Left ventricle myocardium inferior (tissue), 1 donor: ENCODE measurements at places on chromosomes 16 and 17. TPM values are rescaled to one million over a fixed set of nuclear protein-coding genes. Genes with fewer than 3 reads are reported as not detected.

The TLCD3A gene
- total RNA-seq = 1.5 TPM

The MYL4 gene
- total RNA-seq = 809 TPM

The ACBD4 gene
- 6.4 TPM for total RNA-seq

The MRM3 gene
- total RNA-seq = 18.7 TPM

DNA sequence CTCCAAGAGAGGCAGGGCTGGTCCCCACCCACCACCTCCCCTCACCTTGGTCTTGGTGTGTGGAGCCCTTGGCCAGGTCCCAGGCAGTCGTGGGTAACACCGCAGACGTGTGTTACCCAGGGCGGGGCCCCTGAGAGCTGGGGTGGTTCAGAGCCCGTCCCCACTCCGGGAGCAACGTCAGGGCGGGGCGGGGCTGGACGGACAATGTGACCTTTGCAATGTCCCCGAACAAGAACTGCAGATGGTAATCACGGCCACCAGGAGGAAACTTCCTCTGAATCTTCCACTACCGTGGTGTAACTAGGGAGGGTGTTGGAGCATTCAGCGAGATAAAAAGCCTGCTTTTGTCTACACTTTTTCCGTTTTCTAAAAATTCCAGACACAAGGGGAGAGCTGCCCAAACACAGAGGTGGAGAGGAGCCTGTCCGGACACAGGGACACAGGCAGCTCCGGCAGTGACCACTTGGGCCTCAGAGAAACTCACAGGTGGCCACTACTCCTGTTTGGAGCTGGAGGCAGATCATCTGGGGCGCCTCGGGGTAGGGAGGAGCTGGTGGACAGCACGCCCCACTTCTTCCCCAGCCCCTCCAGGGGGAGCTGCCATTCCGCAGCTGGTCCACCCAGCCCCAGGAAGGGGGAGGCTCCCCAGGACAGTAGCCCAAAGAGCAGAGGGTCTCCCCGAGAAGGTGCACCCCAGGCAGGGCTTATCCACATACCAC is 14.2 kb upstream of the SLC38A10 start:
- DNase-seq = peak; percentile 93

- DNase-seq = no peak
Observed at GRCh38 chr16:20749474-20749873, 7.9 kb upstream of the THUMPD1 start.

- no peak for DNase-seq
Observed at GRCh38 chr16:59210955-59211541, 476.9 kb upstream of the GOT2 start.

GRCh38 chr16:67841198-67841815 is 813 bp upstream of the THAP11 start:
- no peak for DNase-seq

DNA sequence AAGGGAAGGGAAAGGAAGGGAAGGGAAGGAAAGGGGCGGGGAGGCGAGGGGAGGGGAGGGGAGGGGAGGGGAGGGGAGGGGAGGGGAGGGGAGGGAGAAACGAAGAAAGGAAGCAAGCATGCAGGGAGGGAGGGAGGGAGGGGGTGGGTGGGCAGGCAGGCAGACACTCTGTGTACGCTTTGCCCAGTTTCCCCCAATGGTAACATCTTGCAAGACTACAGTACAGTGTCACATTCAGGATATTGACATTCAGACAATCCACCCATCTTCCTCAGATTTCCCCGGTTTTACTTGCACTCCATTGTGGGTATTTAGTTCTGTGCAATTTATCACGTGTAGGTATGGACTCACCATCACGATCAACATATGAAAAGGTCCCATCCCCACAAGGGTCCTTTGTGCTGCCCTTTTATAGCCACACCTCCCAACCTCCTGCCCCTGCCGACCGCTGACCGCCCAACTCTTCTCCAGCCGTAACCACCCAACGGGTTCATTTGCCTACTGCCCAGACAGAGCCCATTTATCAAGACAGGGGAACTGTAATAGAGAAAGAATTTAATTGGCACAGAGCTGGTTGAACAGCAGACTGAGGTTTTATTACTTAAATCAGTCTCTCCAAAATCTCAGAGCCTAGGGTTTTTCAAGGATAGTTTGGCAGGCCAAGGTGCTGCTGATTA is 91.4 kb upstream of the FA2H start:
- DNase-seq = no peak

- DNase-seq = no peak
Observed at GRCh38 chr16:59126486-59126885, 392.4 kb upstream of the GOT2 start.

DNA sequence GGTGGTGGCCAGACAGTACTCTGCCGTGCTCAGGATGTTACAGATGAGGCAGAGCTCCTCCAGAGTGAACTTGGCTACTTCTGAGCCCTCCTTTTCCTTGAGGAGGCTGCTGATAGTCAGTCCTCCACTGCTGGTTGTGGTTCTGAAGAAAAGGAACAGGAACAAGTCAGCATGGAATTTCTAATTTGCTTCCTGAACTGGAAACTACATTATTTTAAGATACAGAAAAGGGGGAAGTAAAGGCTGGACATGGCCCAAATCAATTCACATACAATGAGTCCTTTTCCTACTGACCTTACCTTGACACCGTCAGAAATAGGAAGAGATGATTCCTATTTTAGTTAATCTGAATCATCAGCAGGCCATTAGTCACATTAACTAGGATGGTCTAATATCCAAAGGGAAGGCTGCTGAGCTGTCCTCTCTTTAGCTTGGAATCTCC is 154.2 kb downstream of the VPS53 start:
- DNase-seq = no peak

DNA sequence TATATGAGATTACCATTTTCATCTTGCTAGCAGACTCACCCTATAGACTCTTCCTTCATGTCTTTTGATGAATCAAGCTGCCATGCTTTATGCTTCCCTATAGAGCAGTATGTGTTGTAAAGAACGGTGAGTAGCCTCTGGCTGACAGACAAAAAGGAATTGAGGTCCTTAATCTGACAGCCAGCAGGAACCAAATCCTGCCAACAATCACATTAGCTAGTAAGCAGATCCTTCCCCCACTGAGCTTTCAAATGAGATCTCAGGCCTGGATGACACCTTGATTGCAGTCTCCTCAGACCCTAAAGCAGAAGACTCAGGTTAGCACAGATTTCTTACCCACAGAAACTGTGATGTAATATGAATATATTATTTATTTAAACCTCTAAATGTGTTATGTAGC is 577.0 kb downstream of the CDH11 start:
- DNase-seq = no peak

DNA sequence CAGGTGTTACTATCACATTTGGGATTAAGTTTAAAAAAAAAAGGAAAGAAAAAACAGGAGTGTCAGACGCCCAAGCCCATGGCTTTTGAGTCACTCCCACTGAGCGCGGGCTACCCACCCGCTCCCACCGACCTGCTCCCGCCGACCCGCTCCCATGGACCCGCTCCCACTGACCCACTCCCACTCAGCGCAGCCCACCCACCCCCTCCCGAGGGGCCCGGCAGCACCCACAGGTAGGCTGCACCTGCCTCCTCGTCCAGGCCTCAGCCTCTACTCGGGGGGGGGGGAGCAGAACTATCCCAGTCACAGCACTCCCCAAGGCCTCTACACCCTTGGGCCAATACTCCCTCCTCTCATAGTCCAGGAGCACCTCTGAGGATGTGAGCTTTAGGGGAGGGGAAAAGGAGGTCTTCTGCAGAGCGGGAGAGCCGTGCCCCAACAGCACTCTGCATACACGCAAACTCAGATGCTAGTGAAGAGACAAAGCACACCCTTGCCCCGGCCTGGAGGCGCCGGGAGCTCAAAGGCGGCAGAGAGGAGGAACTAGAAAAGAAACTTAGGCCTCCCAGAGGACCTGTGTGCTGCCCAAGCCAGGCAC is 2.9 kb downstream of the CLUH start:
- no peak for DNase-seq
